ENCODE measurements at places on chromosomes 7 and 10. TPM values are rescaled to one million over a fixed set of nuclear protein-coding genes. Genes with fewer than 3 reads are reported as not detected.

GIMAP8 gene
- total RNA-seq = not detected

ACHE gene
- total RNA-seq = 5.7 TPM

CYP26A1 gene
- 70.4 TPM for total RNA-seq

DNA sequence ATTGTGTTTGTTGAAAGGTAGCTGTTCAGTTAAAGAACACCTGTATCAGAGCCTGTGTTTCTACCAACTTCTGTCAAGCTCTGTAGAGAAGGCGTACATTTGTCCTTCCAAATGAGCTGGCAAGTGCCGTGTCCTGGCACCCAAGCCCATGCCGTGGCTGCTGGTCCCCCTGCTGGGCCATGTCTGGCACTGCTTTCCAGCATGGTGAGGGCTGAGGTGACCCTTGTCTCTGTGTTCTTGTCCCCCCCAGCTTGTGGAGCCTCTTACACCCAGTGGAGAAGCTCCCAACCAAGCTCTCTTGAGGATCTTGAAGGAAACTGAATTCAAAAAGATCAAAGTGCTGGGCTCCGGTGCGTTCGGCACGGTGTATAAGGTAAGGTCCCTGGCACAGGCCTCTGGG is 154.9 kb downstream of the EGFR start:
- no peak for DNase-seq

DNA sequence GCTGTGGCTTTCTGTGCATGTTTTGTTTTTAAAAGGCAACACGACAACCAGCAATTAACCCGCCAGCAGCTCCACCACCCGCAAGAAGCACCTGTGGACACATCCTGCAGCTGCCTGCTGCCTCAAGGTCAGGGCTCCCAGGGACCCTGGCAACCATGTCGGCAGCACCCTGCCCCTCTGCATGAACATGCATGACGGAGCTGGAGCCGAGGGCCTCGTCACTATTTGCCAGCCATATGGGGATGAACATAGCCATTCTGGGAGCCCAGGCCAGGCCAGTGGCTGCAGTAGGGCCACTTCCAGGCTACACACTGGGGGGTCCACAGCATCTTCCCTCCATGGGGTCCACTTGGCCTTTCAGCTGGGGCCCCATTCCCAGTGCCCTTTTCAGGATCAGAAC is 52.9 kb downstream of the CAMK2B start:
- no peak for DNase-seq

DNA sequence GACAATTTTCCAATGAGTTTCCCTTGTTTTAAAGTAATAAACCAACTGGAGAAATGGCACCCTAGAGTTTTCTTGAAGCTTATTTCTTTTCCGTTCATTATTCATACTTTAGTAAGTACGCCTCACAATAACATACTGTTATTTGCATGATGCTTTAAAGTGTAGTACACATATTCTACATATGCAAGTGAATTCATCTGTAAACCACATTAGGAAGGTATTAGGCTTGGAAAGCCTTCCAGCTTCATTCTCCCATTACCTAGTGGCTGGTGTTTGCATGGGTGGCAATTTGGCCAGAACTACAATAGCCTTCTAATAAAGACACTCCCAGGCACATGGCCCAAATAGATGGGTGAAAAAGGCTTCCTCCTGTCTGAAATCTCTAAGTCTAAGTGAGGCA is 45.5 kb upstream of the KIAA1217 start:
- DNase-seq = no peak

- no peak for DNase-seq
Measured at GRCh38 chr7:79175374-79175773, 278.1 kb downstream of the MAGI2 start.
